T-helper 2 cell (primary cell): ENCODE measurements at places on chromosomes 3 and 15.

DNA sequence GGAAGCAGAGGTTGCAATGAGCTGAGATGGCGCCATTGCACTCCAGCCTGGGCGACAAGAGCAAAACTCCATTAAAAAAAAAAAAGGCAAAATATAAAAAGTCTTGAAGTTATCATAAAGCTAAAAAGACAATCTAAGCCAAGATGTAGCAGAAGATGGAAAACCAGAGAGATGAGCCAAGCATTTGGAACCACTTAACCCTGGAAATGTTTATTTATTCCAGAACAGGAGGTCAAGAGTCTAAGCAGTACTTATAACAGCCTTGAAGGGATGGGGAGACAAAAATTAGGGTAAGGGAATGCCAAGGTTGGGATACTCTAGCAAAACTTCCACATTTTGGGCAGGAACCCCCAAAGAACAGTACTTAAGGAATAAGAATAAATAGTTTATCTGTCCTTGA, 30.1 kb downstream of the FAIM start:
- no peak for DNase-seq

- no peak for DNase-seq
Observed at GRCh38 chr3:111534701-111535100, 7.3 kb upstream of the CD96 start.

DNA sequence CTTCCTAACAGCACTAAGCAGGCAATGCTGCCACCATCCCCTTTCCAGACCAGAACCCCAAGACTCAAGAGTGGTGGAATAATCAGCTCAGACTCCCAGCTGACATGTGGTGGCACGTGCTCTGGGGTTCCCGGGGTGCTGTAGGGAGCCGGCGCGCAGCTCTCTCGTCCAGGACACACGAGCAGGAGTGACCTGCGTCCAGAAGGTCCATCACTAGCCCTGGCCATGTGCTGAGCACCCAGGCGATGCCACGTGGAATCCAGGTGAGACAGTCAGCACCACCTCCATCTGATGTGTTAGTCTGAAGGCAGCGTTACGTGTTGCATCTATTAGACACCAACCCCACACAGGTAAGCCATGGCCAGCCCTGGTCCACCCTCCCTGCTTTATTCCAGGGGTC, 78.2 kb downstream of the VGLL4 start:
- DNase-seq, result no peak

DNA sequence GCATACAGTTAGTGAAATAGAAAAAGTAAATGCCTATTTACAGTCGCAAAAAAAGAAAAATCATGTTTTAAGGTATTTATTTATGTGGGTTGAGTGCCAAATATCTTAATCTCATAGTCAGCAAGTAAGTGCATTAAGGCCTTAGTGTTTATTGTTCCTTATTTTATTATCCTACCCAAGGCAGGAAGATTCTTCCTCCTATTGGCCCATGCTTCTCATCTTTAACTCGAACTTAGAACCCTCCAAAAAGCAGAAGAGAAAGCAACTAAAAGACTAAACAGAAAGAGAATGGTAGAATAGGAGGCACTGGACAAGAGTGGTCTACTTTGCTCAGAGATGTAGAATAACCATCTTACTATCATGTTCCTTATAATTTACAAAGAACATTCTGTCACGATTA, 7.5 kb downstream of the RFX7 start:
- no peak for DNase-seq

DNA sequence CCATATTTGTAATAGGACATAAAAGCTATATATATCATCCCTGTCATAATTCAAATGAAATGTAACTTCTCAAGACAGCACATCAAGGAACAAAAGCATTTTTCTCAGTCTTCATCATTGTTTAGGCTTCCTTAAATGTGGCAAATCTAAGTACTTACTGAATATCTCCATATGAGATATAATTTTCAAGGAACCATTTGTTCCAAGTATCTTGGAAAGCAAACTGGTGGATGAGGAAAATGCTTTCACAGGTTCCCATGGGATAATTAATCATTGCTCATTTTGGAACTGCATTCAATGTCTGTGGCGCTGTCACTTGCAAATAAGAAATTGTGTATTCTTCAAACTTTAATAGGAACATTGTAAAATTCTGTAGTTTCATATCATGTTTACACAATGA, 52.6 kb upstream of the ZNF385D start:
- no peak for DNase-seq

GRCh38 chr3:76505202-76505845, 534.6 kb upstream of the ROBO2 start:
- no peak for DNase-seq

GRCh38 chr3:72265256-72266015, 480.5 kb upstream of the PROK2 start:
- DNase-seq, result no peak

DNA sequence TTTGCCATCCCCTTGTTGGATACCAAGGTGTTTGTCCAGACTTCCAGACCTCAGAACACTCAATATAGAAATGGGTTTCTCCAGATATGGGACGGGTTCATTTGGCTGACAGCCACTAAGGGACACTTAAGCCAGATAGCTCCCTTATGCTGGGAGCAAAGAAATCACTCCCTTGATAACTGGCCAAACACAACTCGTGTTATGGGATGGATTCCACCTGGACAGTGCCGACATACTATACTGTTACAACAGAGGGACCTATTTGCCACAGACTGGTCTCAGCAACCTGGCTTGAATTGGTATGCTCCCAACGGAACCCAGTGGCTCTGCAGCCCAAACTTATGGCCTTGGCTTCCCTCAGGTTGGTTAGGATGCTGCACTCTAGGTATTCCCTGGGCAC, 114.0 kb upstream of the PLCL2 start:
- DNase-seq, result no peak

GRCh38 chr15:63764804-63765311, 68.9 kb downstream of the HERC1 start:
- no peak for DNase-seq

- DNase-seq, result no peak
Observed at GRCh38 chr3:178482981-178483380, 53.3 kb upstream of the KCNMB2 start.

DNA sequence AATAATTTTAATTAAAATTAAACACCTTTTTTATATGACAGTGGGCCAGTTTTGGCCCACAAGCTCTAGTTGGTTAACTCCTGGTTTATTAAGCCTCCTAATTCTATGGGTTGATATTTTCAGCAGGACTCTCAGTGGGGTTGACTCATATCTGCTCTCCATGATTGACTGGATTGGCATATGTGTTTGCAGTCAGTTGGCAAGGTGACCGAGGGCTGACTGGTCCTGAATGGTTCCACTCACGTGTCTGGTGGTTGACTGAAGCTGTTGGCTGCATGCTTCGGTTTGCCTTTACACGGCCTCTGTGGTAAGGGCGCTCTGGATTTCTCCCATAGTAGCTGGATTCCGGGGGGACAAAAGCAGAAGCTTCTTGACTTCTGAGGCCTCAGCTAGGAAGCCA, 65.3 kb upstream of the ZNF280D start:
- no peak for DNase-seq

- DNase-seq, result no peak
Observed at GRCh38 chr15:30670056-30670455, 44.1 kb downstream of the ARHGAP11B start.

GRCh38 chr15:67311731-67312130, 57.1 kb downstream of the IQCH start:
- DNase-seq, result no peak
